Lower leg skin (tissue), 4 donors: ENCODE measurements at places on chromosomes 2 and 18.

GRCh38 chr18:43863180-43863579, 585.9 kb upstream of the SYT4 start:
- peak; percentile 50 for DNase-seq

GRCh38 chr2:239224199-239224570, 176.6 kb downstream of the HDAC4 start:
- no peak for DNase-seq

GRCh38 chr18:50749945-50750344, 69.9 kb downstream of the MRO start:
- DNase-seq = no peak

DNA sequence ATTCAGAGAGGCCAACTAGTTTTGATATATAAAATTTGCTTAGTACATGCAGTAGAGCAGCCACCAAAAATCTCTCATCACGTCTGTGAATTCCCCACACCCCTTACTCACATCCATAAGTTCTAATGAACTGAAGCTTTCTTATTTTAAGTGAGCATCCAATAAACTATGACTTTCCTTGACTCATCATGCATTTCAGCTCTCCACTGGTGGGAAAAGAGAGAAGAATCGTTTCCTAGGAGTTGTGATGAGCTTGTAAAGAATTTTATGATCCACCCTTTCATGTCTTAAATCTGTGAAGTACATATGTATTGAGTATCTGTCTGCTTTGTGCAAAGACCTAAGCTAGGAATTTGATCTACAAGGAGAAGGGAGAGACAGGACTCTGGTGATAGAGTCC, 428.6 kb downstream of the SETBP1 start:
- DNase-seq = no peak

- DNase-seq = no peak
Measured at GRCh38 chr2:194822097-194822496, 834.9 kb upstream of the SLC39A10 start.

- DNase-seq = no peak
Measured at GRCh38 chr2:70751881-70752280, 16.1 kb downstream of the ADD2 start.

- DNase-seq = no peak
Measured at GRCh38 chr2:187964746-187965145, 326.9 kb upstream of the GULP1 start.

GRCh38 chr18:51716277-51716676, 518.8 kb upstream of the MEX3C start:
- no peak for DNase-seq

GRCh38 chr2:202377207-202377761, 1.2 kb downstream of the BMPR2 start:
- peak; percentile 20 for DNase-seq

- DNase-seq = no peak
Measured at GRCh38 chr2:112149866-112150435, 11.8 kb downstream of the FBLN7 start.

DNA sequence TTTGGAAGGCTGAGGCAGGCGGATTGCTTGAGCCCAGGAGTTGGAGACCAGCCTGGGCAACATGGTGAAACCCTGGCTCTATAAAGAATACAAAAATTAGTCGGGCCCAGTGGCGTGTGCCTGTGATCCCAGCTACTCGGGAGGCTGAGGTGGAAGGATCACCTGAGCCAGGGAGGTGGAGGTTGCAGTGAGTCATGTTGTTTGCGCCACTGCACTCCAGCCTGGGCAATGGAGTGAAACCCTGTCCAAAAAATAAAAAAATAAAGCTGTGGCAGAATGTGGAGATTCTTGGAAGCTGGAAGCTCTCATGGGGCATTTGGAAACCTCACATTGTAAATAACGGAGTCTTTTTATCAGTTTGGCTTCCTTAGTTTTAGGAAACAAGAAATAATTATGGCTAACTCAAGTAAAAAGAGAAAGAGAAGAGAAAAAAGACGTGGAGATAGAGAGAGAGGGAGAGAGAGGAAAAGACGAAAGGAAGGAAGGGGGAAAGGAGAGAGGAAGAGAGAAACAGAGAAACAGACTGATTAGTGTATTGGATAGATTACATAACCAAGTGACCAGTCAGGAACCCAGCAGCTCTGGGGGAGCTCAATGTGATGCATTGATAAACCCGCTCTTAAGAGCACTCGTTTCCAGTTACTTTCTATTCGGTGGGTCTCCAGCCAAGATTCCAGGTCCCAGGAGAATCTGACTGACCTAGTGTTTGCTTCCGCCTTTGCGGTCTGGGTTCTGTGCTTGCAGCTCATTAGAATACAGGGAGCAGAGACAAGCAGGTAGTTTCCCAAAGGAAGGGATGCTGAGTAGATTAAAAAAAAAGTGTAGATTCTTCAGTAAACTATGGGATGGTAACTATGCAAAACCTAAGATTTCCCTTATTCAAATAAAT, 1.1 kb upstream of the SPAST start:
- peak; percentile 16 for DNase-seq

- DNase-seq = no peak
Measured at GRCh38 chr2:120787111-120787821, 51.6 kb downstream of the GLI2 start.

DNA sequence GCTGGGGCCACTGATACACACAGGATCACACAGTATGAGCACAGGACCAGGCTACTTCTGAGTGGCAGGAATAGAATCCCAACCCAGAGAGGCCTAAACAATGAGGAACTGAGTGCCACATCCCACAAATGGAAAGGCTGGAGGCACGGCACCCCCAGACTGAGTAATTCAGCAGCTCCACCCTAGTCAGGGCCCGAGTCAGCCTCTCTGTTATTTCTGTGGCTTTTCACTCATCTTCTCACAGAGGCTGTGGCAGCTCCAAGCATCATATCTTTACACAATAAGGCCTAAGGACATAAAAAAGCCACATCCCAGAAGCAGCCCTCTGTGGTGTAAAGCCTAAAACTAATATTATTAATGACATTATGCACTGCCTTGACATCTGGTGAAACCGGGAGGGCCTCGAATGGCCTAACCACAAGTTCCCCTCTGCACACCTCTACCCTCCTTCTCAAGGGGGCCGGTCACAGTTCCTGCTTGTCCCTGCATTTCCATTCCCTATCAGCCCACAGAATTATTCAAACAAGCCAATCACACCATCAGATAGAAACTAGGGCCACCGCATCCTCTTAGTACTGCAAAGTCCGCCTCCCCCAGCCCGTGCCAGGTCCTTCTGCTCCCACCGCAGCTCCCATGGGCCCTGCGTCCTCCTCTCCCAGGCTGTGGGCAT, 12.5 kb upstream of the MAL start:
- DNase-seq = no peak

DNA sequence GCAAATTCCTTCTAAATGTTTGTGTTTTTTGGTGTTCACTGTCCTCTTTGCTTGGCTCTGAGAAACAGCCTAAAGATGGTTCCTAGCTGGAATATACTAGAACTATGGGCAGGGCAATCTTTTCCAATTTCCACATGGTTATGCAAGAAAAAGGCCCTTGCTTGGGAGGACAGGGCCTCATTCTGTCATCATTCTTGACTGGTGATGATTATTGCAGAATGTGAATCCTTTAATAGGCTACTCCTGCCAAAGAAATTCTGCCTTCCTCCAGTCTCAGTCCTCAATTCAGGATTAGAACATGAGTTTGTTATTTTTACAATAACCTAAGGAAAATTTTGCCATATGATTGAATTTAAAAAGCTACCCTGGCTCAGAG, 218.7 kb downstream of the HNMT start:
- DNase-seq = no peak

DNA sequence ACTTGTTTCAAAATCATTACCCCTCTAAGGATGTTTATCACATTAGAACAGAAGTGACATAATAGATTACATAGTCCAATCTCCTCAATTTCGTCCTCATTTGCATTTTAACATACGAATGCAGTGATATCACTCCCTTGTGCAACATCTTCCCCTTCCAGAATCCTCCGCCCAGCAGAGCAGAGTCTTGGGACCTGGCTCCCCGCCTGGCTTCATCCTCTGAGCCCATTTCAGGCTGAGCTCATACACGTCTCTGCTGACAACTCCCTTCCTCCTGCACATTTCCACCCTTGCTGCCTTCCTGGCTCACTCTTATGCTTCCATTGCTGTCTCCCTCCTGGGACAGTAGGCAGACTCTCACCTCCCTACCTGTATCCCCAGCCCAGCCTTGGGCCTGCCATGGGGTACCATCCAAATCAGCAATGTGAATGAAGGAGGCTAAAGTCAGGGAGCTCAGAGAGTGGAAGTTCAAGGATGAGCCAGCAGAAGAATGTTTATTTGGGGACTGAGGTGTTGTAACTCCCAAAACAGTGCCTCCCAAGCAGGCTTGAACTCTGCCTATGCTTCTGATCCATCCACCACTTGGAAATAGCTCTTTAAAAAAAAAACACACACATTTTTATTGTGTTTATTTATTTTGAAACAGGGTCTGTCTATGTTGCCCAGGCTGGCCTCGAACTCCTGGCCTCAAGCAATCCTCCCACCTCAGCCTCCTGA, 165.2 kb downstream of the TMEM200C start:
- peak; percentile 95 for DNase-seq

- DNase-seq = no peak
Measured at GRCh38 chr2:238138331-238139195, at the start of gene KLHL30. Gene KLHL30, plus strand, starts transcription at chr2:238138668. Its CDS starts 2,087 bp downstream, at chr2:238140755.

DNA sequence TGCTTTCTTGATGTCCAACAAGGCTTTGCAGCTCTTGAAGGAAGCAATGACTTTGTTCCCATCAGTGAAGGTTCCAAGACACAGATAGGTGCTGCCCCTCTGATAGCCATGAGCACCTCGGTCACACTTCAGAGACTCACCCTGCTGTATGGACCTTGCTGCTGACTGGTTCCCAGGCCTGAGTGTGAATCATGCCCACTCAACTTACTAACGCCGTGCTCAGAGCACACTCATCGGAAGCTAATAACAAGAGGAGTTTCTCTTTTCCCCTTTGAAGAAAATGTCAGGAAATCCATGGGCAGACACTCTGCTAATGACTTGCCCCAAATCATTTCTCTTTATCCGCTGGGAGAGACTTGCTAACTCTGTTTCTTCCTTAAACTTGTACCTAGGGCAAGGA, 83.8 kb upstream of the ARL4C start:
- no peak for DNase-seq

DNA sequence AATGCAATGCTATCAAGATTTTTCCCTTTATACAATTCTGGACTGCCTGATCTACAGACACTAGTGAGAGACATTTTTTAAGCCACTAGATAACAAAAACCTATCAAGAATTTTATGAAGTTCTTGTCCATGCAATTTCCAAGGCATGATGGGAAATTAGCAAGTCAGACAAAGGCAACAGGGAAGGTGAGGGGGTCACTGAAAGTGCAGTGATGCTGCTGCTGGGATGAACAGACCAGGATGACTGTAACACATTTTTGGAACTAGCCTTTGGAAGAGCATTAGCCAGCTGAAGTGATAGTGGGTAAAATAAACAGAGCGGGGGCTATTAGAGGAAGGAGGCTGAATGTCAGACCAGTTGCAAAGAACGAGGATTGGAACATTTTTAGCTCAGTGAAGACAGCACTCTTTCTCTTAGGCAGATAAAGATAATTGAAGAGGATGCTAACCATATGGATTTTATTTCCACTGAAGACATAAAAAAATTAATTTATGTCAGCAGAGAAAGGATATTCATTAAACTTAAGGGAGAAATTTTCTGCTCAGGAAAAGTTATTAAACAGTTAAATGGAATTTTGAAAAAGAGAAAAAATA, 17.9 kb downstream of the NRXN1 start:
- no peak for DNase-seq

DNA sequence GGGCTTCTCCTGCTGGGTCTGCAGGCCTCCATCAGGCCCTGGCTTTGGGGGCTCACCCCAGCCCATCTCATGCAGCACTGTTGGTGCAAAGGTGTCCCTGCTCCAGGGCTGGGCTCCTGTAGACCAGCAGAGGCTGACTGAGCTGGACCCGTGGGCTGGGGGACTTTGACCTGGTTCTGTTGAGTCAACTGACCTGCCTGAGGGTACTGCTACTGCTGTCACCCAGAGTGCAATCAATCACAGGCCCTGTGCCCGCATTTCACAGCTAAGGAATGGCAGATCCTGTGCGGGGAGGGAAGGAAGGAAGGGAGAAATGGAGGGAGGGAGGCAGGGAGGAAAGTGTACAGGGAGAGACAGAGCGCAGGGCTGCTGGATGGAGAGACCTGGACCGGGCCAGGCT, 136.8 kb downstream of the TPO start:
- no peak for DNase-seq

DNA sequence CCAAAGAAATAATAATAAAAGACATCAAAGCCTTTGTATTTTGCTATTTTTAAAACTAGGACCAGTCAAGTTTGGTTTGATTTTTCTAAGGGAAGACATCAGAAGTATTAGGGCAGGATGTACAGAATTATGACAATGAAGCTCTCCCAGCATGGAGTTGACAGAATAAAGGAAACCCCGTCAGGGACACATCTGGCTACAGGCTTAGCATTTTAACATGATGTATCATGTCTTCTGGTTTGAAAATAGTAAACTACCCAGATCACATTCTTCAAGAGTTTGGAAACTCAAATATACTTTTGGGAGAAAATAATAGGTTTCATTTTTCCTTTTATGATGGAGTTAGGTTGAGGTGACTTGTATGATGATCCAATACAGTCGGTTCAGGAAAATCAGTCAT, 552.0 kb upstream of the CDH2 start:
- no peak for DNase-seq

GRCh38 chr2:171540437-171540836, 18.2 kb downstream of the CYBRD1 start:
- no peak for DNase-seq

GRCh38 chr2:39839261-39839848, 60.3 kb upstream of the THUMPD2 start:
- DNase-seq = no peak

GRCh38 chr18:34623557-34623956, 86.5 kb upstream of the DTNA start:
- no peak for DNase-seq

DNA sequence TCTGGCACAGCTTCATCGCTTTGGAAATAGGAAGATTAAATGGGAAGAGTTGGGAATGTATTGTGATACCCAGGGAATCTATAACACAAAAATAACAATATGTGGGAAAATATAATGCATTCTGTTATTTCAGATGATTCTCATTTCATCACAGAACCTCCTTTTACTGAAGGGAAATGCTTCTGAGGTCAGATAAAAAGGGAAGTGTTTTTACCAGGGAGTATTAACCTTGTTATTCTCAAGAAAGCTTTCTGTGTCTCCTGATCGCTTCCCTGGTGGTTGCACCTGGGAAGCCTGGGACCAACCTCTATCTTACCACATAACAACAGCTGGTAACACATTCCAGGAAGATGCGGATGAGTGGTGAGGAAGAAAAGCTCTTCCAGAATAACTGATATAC, 47.2 kb downstream of the SCG2 start:
- DNase-seq = no peak

GRCh38 chr2:33441235-33441810, 35.1 kb upstream of the RASGRP3 start:
- no peak for DNase-seq

DNA sequence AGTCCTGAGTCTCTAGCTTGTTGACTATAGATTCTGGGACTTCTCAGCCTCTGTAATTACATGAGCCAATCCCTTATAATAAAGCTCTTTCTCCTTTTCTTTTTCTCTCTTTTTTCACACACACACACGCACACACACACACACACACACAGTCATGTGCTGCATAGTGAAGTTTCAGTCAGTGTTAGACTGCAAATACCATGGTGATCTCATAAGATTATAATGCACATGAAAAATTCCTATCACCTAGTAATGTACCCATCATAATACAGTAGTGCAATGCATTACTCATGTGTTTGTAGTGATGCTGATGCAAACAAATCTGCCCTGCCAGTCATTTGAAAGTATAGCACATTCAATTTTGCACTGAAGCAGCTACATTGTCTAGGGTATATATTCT, 558.2 kb downstream of the SUCLG1 start:
- DNase-seq = no peak
